ENCODE measurements at places on chromosomes 11 and 22.

- no peak for DNase-seq
Observed at GRCh38 chr22:18110954-18111758, 547 bp downstream of the TUBA8 start.

DNA sequence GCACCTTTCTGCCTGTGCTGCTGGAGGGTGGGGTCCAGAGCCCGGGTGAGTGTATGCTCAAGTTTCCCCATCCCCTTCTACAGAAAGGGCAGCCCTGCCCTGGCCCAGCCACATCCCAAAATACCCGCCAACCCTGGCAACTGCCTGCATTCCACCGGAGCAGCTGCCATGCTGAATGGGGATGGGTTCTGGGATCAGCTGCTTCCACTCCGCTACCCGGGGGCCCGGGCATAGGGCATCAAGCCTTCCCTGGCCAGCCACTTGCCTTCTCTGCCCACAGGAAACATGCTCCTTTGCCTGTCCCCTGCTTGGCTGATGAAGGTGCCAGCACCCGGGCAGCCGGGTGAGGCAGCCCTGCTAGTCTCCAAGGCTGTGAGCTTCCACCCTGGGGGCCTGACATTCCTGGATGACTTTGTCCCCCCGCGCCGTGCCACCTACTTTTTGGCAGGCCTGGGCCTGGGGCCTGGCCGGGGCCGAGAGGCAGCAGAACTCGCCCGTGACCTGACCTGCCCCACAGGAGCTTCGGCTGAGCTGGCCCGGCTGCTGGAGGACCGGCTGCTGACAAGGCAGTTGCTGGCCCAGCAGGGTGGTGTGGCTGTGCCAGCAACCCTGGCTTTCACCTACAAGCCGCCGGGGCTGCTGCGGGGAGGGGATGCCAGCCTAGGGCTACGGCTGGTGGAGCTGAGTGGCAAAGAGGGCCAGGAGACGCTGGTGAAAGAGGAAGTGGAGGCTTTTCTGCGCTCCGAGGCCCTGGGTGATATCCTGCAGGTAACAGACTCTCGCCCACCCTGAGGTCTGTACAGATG lies 3.2 kb downstream of the CARNS1 start:
- peak; percentile 70 for DNase-seq

GRCh38 chr11:113681282-113681681 lies 24.8 kb downstream of the TMPRSS5 start:
- DNase-seq, result no peak

GRCh38 chr11:91926965-91927364 lies 297.7 kb upstream of the FAT3 start:
- DNase-seq, result no peak

- DNase-seq, result no peak
Observed at GRCh38 chr11:83612891-83613766, 327.0 kb upstream of the CCDC90B start.

DNA sequence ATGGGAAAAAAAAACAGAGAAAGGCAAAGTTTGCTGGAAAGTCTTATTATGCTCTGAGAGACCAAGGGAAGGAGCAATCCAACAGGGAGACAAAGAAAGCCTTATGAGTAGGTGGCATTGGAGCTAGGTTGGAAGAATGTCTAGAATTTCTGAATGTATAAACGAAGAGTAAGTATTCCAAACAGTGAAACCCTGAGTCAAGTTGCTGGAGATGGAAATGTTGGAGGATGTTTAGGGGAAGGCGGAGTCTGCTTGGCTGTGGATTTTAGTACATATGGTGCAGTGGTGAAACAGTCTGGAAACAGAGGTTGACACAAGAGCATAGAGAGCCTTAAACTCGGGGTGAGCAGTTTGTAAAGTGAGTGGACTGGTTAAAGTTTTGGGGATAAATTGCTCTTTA lies 314.8 kb upstream of the CADM1 start:
- no peak for DNase-seq

DNA sequence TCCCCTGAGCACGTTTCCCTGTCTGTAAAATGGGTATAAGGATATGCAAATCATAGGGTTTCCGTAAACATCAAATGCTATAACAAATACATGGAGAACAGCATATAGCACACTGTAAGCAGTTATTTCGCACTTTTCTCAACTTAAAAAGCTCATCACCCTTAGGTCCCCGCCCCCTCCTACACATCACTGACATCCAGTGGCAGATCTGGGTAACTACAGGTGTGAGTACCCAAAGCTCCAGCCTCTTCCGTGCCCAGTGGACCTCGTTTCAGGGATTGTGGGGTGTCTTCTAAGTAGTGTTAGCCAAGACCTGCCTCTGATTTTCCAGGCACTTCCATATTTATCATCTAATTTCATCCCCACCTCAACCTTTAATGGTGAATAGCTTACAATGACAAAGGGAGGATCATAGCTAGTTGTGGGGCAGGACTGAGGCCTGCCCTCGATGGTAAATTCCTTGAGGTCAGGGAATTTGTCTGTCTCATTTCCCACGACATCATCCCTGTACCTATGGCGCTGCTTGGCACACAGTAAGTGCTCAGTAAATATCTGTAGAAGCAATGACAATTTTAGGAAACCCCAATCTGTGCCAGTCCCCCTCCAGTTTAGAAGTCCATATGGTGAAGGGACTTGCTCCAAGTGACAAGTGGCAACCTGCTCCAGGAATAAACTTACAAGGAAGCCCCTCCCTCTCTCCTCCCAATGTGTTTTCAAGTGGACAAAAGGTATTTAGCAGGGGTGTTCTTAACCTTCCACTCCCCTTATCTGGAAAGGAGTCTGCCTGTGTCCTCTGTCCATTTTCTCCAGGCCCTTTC lies 340.5 kb downstream of the TENM4 start:
- peak; percentile 34 for DNase-seq

GRCh38 chr11:97979741-97980140 lies 1041.0 kb upstream of the CNTN5 start:
- DNase-seq, result no peak

DNA sequence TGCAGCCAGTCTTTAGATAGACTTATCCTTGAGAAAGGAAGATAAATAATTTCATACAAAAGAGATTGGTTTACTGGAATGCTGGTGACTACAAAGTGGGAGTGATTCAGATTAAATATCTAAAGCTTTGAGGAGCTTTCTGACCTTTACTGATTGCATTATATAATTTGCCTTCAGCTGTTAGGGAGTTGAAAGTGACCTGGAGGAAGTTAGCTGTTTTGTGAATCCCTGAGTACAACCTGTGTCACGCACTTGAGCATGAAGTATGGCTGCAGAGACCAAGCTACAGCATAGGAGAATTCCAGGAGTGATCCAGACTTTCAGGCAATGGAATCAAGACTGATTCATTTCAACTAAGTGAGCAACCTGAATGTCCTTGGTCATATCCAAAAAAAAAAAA lies 1848.3 kb upstream of the RAG2 start:
- DNase-seq, result no peak

DNA sequence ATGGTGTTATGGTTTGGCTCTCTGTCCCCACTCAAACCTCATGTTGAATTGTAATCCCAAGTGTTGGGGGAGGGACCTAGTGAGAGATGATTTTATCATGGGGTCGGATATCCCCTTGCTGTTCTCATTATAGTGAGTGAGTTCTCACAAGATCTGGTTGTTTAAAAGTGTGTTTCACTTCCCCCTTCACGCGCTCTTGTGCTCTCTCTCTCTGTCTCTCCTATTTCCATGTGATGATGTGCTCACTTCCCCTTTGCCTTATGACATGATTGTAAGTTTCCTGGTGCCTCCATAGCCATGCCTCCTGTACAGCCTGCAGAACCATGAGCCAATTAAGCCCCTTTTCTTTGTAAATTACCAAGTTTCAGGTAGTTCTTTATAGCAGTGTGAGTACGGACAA lies 765.1 kb downstream of the KCNA4 start:
- DNase-seq, result no peak

- DNase-seq, result peak; percentile 60
Observed at GRCh38 chr11:120715239-120715638, 203.7 kb downstream of the GRIK4 start.

All from hematopoietic multipotent progenitor cell (in vitro differentiated cells).